ENCODE measurements at places on chromosomes 7 and 10.

- DNase-seq = no peak
Observed at GRCh38 chr7:120229084-120229483, 43.9 kb upstream of the KCND2 start.

- no peak for DNase-seq
Observed at GRCh38 chr10:97127509-97127908, 58.2 kb downstream of the SLIT1 start.

GRCh38 chr7:150406567-150407421 is 27.7 kb downstream of the ZNF775 start:
- DNase-seq = no peak

GRCh38 chr10:23368816-23369640 is 24.4 kb upstream of the C10orf67 start:
- no peak for DNase-seq

- peak; percentile 31 for DNase-seq
Observed at GRCh38 chr7:73865738-73866445, 4.9 kb downstream of the TMEM270 start.

DNA sequence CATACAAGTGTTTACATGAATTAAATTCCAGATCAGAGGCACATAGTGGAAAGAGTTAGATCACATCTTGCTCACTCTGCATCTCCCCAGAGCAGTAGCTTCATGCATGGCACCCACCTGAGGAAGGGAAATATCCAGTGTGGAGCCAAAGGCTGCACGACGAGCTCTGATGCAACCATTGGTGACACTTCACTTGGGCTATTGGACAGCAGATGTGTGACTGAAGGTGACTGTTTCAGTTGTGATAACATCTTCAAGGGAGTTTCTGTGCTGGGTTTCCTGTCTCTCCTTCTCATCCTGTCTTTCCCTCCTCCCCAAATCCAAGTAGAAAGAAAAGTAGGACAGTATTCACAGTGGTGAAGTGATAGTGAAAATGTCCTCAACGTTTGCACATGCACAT is 115.0 kb downstream of the TAF3 start:
- no peak for DNase-seq

GRCh38 chr10:119335671-119336353 is 128.4 kb downstream of the GRK5 start:
- DNase-seq = no peak

- no peak for DNase-seq
Observed at GRCh38 chr7:141513720-141514119, 37.5 kb upstream of the AGK start.

- DNase-seq = no peak
Observed at GRCh38 chr10:33066558-33067236, 108.7 kb upstream of the ITGB1 start.

DNA sequence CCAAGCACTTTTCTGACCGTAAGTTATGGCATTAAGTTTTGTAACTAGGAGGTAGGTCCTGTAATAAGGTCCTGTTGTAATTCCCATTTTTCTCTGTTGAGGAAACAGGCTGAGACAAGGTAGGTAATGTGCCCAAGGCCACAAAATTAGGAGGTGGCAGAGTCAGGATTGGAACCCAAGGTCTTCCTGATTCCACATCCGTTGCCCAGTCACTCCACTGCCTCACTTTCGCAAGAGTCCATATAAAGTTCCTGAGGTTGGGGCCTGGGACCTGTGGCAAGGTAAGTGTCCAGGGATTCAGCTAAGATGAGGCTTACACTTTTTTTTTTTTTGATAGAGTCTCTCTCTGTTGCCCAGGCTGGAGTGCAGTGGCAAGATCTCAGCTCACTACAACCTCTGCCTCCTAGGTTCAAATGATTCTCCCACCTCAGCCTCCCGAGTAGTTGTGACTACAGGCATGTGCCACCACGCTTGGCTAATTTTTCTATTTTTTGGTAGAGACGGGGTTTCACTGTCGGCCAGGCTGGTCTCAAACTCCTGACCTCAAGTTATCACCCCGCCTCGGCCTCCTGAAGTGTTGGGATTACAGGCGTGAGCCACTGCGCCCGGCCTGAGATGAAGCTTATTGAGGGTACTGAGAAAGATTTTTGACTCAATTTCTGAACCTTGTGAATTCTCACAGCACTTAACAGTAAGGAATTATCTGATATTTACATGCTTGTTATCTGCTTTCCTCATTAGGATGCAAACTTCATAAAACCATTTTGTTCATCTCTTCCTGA is 20.3 kb upstream of the GNA12 start:
- DNase-seq = no peak

DNA sequence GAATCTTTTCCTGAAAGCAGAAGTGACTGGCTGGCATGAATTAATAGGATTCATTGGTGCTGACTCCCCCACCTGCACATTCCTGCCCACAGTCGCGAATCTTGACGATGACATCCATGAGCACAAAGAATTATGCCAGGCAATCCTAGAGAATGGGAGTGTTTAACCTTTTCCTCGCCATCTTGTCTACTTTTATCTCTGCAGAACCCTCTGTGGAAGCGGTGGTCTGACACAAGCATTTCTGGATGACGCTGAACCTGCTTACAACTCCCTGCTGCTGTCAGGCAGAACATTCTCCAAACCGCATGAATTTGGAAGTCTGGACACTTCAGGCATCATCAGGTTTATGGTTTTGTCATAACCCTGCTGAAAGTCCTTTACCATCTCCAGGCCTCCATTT is 36.5 kb downstream of the KLF6 start:
- no peak for DNase-seq

GRCh38 chr10:76388321-76389023 is 957.0 kb downstream of the LRMDA start:
- no peak for DNase-seq

DNA sequence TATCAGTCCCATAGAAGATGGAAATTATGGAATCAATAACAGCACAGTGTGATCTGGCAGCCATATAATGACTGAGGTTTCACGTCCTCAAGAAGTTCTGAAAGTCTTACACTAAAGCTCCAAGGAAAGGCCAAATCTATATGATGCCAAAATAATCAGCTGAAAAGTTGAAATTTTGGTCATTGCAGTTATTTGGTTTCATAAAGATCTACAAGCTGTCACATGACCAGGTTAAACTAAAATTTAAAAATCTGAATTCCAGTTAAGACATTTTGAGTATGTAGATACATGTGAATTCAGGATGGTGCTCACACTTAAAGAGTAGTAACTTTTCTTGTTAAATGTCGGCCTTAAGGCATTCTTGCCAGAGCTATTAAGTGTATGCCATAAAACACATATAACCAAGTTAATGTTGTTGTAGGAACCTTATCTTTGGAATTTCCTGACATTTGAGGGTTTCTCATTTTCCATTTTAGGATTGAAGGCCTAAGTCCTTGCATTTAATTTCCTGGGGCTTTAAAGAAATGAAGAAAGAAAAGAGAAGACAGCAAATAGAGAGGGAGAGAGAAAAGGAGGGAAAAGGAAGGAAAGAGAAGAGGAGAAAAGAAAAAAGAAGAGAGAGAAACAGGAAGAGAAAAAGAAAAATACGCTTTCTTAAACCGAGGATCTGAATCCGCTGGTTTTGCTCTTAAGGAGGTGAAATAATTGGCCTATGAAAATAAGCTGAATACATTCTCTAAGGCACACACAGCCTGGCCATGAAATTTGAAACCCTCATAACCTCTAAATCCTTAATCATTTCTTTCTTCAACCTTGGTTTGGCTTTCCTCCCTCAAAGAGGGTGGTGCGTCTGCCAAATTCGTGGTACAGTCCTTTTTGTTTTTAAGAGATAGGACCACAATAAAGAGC is 43.8 kb downstream of the DENND2A start:
- DNase-seq = no peak

- DNase-seq = no peak
Observed at GRCh38 chr10:98638920-98639319, 192.2 kb upstream of the HPS1 start.

DNA sequence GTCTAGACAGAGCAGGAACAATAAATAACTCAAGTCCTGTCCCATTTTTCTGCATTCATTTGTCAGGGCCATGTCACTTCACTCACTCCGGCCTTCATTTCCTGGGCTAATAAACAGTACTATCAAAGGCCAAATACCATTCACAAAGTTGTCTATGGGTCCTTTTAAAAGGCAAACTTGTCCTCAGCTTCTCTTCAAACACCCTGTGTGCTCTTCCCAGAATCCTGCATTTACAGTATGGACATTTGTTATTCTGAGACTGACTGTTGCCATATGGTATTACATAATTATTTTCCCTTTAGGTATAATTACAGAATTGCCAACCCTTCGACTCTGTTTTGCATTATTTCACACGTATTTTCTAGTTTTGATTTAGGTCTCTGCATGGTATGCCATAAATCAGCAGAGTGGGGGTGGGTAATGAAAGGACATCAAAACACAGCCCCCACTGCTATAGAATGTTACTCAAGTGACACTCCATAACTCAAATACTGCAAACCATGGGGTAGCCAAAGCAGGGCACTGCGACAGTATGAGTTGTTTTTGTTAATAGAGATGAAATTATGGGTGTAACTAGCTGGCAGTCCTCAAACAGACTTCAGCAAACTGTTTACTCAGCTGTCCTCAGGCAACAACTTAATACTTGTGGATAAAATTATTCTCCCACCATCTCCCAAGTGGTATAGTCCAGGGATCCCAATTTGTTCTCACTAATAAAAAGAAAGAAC is 183.7 kb downstream of the TRIL start:
- DNase-seq = no peak

DNA sequence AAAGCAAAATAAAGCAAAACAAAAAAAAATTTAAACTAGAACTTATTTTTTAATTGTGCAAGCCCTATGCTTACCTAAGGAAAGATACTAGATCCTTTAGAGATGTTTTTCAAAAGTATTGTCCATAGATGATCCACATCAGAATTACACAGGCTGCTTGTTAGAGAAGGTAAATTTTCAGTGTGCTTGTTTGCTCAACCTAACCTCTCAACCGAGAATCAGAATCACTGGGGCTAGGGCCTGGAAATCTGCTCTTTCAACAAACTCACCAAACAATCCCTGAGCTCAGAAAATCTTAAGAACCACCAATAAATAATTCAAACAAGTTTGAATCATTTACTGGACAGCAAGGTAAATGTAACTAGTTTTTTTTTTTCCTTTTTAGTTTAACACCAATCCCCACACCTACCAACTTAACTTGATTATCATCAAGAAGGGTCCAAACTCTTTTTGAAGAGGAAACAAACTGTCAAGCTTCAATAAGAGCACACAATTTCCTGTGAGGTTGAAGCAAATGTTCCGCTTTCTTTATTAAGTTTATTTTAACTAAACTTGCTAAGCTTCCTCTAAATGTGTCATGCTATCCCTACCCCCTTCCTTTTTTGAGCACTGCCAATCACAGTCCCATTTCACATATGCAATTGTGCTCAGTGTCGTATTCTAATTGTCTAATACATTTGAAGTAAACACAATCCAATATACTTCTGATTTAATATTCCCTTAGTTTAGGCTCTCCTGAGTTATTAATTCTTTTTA is 7.4 kb upstream of the TSPAN33 start:
- DNase-seq = peak; percentile 86

DNA sequence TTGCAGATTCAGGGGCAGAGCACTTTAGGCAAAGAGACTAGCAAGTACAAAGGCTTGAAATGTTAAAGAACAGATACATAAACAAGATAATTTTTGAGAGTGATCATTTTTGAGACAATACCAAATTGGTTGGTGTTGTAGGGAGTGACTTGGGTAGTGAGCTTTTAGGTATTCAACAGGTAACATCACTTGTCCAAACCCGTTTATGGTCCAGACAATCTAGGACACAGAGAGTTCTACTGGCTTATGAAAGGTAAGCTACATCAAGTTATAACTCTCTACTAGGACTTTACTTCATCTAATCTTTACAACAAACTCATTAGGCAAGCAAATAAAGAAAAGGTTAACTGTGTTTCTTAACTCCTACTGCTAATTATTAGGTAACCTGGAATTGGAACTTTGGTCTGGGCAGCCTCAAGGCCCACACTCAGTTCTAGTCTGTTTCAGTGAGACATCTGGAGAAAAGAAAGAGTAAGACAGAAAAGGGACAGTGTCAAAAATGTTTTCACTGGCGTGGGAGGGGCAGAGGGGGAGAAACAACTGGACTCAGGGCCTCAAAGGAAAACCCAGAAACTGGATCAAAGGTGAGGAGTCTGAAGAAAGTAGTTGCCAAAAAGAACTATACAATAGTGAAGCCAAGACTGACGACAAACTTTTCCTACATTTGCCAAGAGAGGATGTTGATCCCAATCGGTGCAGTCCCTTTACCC is 39.2 kb downstream of the GNAT3 start:
- DNase-seq = no peak

DNA sequence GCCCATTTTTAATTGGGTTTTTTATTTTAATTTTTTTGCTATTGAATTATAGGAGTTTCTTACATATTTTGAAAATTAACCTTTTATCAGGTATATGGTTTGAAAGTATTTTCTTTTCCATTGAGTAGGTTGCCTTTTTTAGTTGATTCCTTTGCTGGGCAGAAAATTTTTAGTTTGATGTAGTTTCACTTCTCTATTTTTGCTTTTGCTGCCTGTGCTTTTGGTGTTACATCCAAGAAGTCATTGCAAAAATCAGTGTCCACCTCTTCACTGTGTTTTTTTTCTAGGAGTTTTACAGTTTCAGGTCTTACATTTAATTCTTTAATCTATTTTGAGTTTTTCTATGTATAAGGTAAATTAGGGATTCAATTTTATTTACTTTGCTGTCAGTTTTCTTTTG is 129.8 kb upstream of the FERD3L start:
- no peak for DNase-seq

GRCh38 chr10:31138026-31138553 is 106.4 kb upstream of the ZNF438 start:
- peak; percentile 47 for DNase-seq

DNA sequence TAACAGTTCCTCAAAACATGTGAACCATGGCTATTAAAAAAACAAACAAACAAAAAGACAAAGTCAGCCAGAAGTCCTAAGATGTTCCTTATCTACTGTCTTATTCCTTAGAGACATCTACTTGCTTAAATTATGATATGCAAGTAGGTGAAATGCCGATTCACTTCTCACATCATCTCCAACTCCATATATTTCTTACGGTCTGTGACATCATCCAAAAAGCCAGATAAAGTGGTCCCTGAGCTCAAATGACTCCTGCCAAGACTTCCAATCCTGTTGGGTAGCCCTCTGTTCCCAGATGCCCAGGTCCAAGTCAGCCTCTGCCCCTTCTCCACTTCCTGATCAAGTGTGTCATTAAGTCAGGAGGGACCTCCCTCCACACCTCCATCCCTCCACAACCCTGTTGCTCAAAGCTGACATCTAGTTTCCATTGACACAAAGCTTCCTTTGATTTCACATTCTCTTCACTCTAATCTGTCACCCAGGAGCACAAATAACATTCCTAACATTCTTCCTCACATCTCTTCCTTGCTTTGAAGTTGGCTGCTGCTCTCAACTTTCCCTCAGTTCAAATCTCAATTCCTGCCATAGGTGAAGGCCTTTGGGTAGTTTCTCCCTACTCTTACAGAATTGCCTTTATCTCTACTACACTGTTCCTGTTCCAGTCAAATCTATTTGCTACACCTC is 56.1 kb upstream of the PDLIM1 start:
- DNase-seq = no peak

DNA sequence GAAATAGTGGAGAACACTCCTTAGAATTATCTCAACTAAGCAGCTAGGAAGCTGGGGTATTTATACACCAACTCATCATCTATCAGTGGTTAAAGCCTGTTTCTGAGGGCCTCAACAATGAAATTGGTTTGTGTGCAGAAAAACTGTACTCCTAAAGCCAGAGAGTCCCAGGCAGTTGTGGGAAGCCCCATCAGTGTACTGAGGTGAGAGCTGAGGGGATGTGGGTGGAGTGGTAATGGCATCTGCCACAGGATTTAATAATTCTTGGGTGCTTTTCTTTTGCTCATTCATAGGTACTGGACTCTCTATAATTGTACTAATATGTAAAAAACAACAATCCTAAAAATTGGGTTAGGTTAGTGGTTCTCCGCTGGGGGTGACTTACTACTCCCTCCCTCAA is 267.5 kb downstream of the PTEN start:
- DNase-seq = no peak

Measured in AML-193 (cell line).